ENCODE measurements at places on chromosomes 4 and X.
A peak's percentile ranks its signal among the peaks of the same experiment; 100 is the strongest.

DNA sequence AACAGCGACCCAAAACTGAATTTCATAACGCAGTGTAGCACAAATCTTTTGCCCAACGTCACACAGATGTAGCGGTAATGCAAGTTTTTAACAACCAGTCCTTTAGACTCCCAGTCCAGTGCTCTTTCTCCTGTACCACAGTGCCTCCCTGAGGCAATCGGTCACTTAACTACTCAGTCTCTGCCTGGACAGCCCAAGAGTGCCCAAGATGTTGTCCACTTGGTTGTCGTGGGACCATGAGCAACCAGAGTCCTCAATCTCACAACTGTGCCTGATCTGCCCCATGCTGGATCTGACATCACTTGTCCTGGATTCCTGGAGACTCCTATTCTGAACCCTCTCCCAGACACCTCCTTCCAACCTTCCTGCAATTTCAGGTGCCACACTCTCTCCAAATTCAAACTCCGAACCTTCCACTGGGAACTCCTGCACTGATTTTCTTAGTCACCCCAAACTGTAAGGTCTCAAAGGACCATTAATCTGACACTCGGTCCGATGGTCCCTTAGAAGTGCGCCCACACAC is 702 bp downstream of the MMGT1 start:
- peak; percentile 7 for DNase-seq

DNA sequence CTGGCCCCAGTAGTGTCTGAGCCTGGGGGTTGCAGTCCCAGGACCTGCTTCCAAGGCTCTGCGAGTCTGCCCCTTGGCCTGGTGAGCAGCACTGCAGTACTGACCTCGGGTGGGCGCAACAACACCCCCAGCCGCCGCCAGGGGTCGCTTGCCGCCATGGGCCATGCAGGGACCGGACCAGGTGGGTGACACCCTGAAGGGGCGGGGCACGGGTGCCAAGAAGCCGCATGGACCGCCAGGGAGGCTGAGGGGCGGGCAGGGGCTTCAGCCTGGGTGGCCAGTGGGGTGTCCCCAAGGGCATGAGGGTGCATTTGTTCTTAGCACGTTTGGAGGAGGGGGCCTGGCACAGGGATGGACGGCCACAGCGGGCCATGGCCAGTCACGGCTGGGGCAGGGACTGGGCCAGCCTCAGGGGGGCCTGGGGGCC is 25.0 kb downstream of the TACC3 start:
- DNase-seq: peak; percentile 56

GRCh38 chr4:144582975-144583374 is 63.0 kb upstream of the HHIP start:
- no peak for DNase-seq

- DNase-seq: no peak
These were observed 265.4 kb upstream of the TET2 start for GRCh38 chr4:104881136-104881886.

DNA sequence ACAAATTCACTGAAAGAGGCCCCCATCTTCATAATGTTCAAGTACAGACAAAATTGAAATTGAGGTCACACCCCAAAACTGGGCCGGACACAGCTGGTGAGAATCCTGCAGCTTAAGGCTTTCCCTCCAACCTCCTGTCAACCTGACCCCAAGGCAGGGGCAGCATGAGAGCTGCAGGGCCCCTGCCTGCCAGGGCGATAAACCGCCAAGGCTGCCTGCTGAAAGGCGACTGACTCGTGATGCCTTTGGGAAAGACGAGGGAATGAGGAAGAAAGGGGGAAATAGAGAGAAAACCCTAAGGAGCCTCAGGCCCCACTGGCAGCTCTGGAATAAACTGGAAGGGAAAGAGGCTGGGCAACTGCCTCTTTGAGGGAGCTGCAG is 7.3 kb upstream of the IRAK1 start:
- DNase-seq: no peak

DNA sequence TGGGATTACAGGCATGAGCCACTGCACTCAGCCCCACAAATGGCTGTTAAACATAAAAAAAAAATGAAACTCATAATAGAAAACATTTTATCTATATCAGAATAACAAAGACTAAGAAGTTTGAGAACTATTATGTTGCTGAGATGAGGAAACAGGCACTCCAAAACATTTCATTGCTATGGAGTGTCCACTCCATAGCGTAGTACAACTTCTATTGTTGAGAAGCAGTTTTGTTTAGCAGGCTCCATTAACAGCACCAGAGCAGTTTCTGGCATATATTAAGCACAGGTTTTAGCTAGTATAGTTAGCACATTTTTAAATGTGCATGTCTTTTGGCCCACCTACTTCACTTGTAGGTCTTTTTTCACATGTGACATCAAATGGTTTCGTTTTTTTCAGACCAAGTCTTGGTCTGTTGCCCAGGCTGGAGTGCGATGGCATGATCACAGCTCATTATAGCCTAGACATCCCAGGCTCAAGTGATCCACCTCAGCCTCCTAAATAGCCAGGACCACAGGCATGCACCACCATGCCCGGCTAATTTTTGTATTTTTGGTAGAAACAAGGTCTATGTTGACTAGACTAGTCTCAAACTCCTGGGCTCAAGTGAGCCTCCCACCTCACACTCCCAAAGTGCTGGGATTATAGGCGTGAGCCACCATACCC is 5.8 kb downstream of the HMGB2 start:
- DNase-seq: no peak

GRCh38 chr4:6264225-6264540 is 5.5 kb upstream of the WFS1 start:
- DNase-seq: peak; percentile 13

- DNase-seq: no peak
These were observed 33.5 kb upstream of the REST start for GRCh38 chr4:56874166-56874565.

GRCh38 chr4:2735869-2736268 is 20.3 kb downstream of the TNIP2 start:
- no peak for DNase-seq

DNA sequence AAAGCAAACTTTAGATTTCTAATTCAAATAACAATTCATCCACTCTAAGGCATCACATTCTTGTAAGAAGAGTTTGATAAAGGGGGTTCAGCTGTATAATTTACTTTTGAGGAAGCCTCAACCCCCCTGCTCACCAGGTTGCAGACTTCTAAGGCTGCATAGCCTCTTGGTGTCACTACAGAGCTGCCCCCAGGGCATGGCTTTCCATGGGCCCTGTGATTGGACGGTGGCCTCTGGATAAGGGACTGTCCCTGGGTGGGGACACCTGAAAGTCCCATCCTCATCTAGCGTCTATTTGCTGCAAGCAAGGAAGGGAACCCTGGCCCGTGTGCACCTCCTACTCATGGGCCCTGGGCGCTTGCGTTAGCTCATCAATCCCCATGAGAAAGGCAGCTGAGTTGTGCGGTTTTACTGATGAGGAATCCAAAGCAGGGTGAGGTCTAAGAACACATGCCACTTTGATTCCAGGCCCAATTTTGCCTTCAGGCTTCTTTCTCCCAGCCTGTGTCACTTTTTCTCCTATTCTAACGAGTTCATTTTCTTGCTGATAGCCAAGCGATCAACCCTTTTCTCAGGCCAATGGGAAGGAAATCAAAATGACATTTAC is 51.8 kb downstream of the SCML1 start:
- DNase-seq: no peak

GRCh38 chr4:7356667-7357310 is 77.9 kb downstream of the PSAPL1 start:
- no peak for DNase-seq

DNA sequence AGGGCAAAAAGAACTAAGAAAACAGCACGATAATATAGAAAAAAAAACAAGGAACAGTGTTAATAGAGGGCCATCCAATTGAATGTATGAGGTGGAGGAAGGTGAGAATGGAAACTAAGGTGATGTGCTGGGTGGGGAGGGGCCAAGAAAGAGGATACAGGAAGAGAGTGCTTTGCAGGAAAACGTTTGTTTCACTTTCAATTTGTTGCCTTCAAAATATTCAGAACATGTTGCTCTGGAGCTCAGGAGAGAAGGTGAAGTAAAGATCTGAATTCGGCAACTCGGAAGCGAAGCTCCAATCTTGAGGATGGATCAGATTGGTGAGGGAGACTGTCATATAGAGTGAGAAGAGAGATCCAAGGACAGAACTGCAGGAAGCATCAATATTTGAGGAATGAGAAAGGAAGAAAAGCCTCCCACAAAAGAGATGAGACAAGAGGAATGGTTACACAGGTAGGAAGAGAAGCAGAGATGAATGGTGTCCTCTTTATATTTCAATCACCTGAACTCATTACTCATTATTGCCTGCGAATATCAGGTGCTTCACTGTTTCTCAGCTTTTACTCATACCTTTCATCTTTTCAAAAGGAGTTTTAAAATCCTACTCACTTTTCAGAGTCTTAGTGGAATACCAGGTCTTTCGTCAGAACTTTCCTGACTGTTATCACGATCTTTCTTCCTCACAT is 14.7 kb upstream of the SEC24D start:
- no peak for DNase-seq

- DNase-seq: no peak
These were observed 52.2 kb downstream of the STIM2 start for GRCh38 chr4:26912810-26913209.

GRCh38 chr4:107380190-107380589 is 339.8 kb downstream of the PAPSS1 start:
- DNase-seq: peak; percentile 10

DNA sequence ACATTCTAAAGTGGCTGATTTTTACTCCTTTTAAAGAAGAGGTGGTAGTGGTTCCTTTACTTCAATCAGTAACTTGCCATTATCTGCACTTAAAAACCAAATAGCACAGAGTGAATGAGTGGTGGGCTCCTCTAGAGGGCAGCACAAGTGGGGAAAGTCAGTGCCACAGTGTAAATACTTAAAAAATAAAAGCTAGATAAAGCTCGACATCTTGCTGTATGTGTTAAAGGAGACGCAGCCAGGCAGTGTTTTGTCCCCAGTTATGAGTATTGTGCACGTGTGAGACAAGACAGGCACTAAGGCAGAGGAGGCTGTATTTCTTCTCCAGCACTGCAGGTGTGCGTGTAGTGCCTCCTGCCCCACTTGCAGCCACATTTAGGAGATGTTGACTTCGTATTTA is 24.6 kb downstream of the NAP1L5 start:
- peak; percentile 34 for DNase-seq

- DNase-seq: no peak
These were observed 66.1 kb upstream of the ENPP6 start for GRCh38 chr4:184283659-184284335.

GRCh38 chr4:138646383-138646782 is 369.2 kb upstream of the NOCT start:
- DNase-seq: no peak

GRCh38 chr4:76383001-76383400 is 37.9 kb downstream of the CCDC158 start:
- no peak for DNase-seq

DNA sequence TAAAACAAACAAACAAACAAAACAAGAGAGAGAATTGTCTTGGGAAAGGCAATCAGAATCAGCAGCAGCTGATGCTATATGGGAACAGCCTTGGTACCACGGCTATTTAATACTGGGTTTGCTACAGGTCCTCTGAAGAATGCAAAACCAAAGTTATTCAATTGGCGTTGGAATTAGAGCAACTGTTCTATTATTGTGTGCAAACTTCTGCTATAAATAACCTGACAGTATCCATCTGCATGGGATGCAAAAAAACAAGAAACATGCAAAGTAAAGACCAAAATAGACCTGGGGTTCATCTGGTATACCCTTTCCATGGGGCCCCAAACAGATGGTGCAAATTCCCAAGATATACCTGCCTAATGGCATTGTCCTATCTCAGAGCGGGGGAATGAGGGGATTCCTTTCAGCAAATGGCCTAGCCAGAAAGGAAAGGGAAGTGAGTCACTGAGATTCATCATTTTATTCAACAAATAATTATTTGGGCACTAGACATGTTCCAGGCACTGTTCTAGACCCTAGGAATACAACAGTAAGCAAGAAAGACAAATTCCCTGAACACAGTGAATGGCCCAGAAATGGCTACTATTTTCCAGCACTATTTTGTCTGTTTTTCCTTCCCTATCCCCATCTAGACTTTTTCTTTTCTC is 268.9 kb downstream of the FBXW7 start:
- no peak for DNase-seq

GRCh38 chr4:472881-473569 is 25.9 kb downstream of the ZNF721 start:
- peak; percentile 10 for DNase-seq

DNA sequence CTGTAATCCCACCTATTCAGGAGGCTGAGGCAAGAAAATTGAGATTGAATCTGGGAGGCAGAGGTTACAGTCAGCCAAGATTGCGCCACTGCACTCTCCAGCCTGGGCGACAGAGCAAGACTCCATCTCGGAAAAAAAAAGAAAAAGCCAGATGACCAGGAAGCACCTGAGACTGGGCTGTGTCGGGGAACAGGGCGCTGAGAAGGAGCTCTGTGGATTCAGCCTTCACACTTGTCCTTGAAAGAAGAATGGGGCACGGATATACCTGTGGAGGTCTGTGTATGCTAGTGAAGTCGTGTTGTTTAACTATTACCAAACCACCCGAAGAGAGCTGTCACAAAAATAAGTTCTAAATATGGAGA is 39.3 kb upstream of the TADA2B start:
- no peak for DNase-seq

GRCh38 chrX:47156611-47157520 is 11.8 kb downstream of the RBM10 start:
- no peak for DNase-seq

DNA sequence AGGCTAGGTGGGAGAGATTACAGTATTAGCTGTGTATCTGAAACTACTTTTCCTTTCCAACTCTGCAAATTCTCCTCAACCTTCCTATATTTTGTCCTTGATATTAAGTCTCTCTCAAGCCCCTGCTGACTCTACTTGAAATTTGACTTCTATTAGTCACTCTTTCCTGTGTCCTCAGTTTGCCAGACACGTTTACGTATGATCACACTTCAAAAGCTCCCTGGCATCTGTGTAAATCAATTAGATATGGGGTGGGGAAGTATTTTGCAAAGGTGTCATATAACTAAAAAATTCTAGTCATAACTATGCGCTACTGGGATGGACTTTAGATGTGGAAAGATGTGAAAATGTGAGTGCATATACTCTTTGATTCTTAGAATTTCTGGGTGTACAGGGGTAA is 67.4 kb upstream of the ARHGAP24 start:
- DNase-seq: no peak

GRCh38 chr4:122711919-122712318 is 20.6 kb upstream of the BBS12 start:
- no peak for DNase-seq

- DNase-seq: no peak
These were observed 23.6 kb upstream of the GRSF1 start for GRCh38 chr4:70863099-70863790.

GRCh38 chrX:30620125-30620524 is 33.1 kb upstream of the GK start:
- no peak for DNase-seq
